CD8-positive, alpha-beta memory T cell (primary cell): ENCODE measurements at places on chromosomes 7 and 10. TPM values are rescaled to one million over a fixed set of nuclear protein-coding genes. Genes with fewer than 3 reads are reported as not detected.
A peak's percentile ranks its signal among the peaks of the same experiment; 100 is the strongest.

DNA sequence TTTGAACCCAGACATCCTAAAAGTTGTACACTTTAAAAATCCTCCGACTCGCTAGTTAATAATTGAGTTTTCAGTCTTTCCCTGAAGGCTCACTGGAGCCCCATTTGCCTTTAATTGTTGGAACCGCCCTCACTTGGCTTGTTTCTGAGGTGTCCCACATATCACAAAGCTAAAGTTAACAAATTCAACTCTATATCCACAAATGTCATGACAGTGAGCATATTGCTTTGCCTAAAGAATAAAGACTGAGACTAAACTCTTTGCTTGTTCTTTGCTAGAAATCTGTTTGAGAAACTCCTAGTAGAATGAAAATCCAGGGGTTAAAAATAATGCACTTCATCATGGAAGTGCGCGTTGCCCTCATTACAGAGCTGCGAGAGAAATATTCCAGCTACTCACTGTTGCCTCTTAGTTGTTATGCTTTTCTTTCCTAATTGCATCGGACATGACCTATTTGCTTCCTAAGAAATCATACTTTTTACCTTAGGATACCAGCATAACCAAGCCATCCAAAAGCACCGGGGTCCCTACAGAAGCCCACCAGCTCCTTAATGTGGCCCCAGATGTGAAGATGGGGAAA is 752 bp downstream of the THSD7A start:
- peaks cover 3% of the 10 kb centered on the region for H3K27me3 ChIP-seq
- no peak overlapping the region for H3K4me3 ChIP-seq
- H3K4me1 ChIP-seq, result no peaks in the 10 kb centered on the region
- DNase-seq, result no peak

DNA sequence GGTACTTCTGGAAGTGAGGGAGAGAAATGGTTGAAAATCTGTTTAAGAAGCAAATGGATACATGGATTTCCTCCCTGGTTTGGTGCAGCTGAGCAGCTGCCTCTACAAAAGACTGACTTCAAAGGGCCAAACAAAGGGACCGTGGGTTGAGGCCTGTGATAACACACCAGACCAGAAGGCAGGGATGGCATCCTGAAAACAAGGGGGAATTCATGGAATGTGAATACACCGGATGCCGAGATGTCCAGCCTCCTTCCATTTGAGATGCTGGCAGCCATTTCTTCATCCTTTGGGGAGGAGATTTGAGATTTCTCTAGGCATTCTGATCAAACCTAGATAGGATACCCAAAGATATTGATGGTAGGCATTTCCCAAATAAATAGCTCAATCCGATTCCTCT is 36.9 kb downstream of the TAF3 start:
- H3K4me1 ChIP-seq, result no peaks in the 10 kb centered on the region
- H3K4me3 ChIP-seq, result no peak overlapping the region
- no peak overlapping the region for H3K27ac ChIP-seq
- no peaks in the 10 kb centered on the region for H3K27me3 ChIP-seq

- no peak overlapping the region for H3K27ac ChIP-seq
- no peak for DNase-seq
- no peaks in the 10 kb centered on the region for H3K36me3 ChIP-seq
Measured at GRCh38 chr7:86916277-86916825, 143.1 kb downstream of the ELAPOR2 start.

The EXOC6 gene
- 10.6 TPM for total RNA-seq

GRCh38 chr7:134548877-134549276 is at the start of gene AKR1B15:
Gene AKR1B15 (plus strand): TSS chr7:134549110. CDS start chr7:134564620, 15,510 bp downstream.
- H3K27me3 ChIP-seq, result no peaks in the 10 kb centered on the region
- no peaks in the 10 kb centered on the region for H3K4me1 ChIP-seq
- no peaks in the 10 kb centered on the region for H3K36me3 ChIP-seq

DNA sequence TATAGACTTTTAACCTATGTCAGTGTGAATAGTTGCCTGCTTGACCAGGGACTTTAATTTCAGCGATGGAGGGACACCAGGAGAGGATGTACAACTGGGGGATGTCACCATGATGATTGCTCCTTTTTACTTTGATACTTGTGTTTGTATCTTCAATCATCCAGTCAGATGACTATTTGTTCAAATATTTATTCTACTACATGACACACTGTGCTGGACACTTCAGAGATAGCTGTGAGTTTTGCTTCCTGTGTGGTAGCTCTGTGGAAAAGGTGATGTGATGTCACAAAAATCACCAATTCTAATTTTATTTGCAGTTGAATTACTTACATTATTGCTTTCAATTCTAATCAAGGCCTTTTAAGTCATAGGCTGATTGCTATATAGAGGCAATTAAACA is 62.7 kb upstream of the CREB5 start:
- no peaks in the 10 kb centered on the region for H3K27me3 ChIP-seq
- no peak for DNase-seq
- no peaks in the 10 kb centered on the region for H3K36me3 ChIP-seq

- no peak overlapping the region for H3K27ac ChIP-seq
- no peaks in the 10 kb centered on the region for H3K36me3 ChIP-seq
- no peak for DNase-seq
Measured at GRCh38 chr10:74816824-74817498, 9.4 kb upstream of the KAT6B start.

- no peaks in the 10 kb centered on the region for H3K27me3 ChIP-seq
- H3K4me3 ChIP-seq, result no peak overlapping the region
- H3K27ac ChIP-seq, result no peak overlapping the region
- no peak for DNase-seq
Measured at GRCh38 chr10:70135684-70136083, 3.1 kb upstream of the AIFM2 start.

DNA sequence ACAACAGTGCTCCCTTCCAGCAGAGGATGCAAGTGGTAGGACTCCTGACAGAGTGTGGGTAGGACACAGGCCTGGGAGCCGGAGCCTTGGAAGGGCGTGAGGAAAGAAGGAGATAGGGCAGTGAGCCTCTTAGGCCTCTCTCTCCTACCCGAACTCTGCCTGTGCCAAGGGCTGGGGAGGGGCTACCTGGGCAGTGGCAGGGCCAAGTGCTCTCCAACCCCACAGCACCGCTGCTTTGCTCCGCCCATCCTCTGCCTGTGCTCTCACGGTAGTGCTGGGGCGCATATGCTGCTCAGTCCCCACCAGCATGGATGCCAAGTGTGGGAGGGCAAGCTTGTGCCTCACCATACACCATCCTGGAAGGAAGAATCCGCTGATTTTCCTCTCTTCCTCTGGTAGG is 7.5 kb downstream of the FAM131B start:
- H3K4me3 ChIP-seq, result no peak overlapping the region
- H3K27me3 ChIP-seq, result no peaks in the 10 kb centered on the region
- no peak overlapping the region for H3K27ac ChIP-seq
- no peaks in the 10 kb centered on the region for H3K4me1 ChIP-seq
- no peak for DNase-seq

The SH2B2 gene
- total RNA-seq, result 1.8 TPM

GRCh38 chr7:106430103-106430502 is 145.3 kb upstream of the NAMPT start:
- H3K4me1 ChIP-seq, result peaks cover 1% of the 10 kb centered on the region
- H3K27me3 ChIP-seq, result no peaks in the 10 kb centered on the region
- no peak overlapping the region for H3K27ac ChIP-seq
- no peak overlapping the region for H3K4me3 ChIP-seq
- DNase-seq, result no peak

The CTAGE4 gene
- total RNA-seq, result 1.8 TPM

The SGCE gene
- 0.70 TPM for total RNA-seq

DNA sequence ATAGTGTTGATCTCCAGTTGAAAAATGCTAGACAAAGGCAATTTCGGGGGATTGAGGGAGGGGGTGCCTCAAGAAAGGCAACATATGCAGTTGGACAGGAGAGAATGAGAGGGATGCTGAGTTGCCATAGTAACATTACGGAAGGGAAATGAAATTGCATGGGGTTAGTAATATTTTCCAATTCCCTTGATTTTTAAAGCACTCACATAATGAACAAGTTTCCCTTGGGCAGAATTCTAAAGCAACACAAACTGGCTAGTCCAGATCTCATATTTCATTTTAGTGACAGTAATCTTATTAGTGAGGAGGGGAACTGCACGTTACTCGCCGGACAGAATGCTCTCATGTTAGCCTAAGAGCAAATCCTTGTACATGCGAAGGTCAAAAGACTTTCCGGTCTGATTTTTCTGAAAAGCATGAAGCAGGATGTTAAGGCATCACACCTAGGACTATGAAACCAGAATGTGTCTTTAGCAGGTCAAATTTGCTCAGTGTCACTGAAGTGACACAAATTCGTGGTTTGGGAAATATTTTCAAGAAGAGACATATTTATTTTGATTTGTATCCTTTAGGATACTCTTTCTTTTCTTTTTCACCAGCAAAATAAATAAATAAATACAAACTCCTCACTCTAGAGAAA is 165.5 kb downstream of the ANK3 start:
- DNase-seq, result no peak
- H3K36me3 ChIP-seq, result no peaks in the 10 kb centered on the region
- no peaks in the 10 kb centered on the region for H3K27me3 ChIP-seq
- no peak overlapping the region for H3K27ac ChIP-seq
- no peak overlapping the region for H3K4me3 ChIP-seq
- H3K4me1 ChIP-seq, result no peaks in the 10 kb centered on the region

The TNS3 gene
- total RNA-seq, result 1.4 TPM

DNA sequence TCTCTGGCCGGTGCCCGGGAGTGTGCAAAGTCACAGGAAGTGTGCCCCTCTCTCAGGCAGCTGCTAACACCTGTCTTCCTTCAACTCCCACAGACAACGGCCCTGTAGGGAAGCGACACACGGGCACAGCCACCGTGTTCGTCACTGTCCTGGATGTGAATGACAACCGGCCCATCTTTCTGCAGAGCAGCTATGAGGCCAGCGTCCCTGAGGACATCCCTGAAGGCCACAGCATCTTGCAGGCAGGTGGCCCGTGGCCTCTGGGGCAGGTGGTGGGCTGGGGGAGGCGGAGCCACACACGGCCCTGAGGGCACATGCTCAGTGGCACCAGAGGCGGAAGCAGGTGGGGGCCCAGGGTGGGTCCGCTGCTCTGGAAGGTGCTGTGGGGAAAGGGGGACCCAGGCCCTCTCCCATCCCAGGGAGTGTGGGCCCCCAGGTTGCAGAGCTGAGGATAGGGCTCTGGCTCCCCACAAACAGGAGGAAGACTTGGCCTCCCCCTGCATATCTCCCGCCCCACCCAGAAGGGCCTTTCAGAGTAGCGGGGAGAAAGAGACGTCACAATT is 6.9 kb downstream of the C10orf105 start:
- H3K4me3 ChIP-seq, result peak overlapping the region; percentile 36
- no peaks in the 10 kb centered on the region for H3K27me3 ChIP-seq
- H3K27ac ChIP-seq, result peak overlapping the region; percentile 66
- peak; percentile 74 for DNase-seq
- H3K36me3 ChIP-seq, result no peaks in the 10 kb centered on the region

The ZCCHC24 gene
- 1.00 TPM for total RNA-seq

DNA sequence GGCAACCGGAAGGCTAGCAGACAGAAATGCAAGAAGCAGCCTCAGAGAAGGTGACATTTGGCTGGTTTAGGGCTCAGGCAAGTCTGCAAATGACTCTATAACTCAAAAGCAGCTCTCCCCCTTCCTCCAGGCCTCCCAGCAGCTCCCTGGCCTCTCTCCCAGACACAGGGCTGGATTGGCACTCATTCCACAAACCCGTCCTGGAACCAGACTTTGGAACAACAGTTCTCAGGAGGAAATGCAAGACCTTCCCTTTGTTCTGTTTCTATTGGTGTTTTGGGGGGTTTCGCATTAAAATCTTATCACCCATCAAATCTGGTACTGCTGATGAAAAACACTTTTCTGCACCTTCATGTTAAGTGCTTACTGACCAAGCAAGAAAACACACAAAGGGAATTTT is 40.3 kb upstream of the EFCAB10 start:
- no peak overlapping the region for H3K27ac ChIP-seq
- no peak for DNase-seq
- no peak overlapping the region for H3K4me3 ChIP-seq
- no peaks in the 10 kb centered on the region for H3K4me1 ChIP-seq

DNA sequence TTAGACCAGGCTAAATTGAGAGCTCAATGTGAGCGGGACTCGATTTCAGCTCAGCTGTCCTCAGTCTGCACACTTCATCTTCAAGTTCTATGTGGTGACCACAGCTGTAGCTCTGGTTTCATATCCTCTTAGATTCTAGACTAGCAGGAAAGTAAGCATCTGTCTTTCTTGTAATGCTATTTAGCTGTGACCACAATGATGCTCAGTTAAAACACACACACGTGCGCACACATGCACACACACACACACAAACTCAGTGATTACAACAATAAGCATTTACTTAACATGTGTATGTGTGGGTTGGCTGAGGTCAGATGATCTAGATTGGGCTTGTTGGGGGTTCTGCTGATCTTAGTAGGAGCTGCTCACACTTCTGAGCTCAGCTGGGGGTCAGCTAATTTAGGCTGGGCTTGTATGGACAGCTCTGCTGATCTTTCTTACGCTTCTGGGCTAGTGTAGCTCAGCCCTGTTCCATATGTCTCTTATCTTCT is 82.5 kb downstream of the ZNF365 start:
- H3K27ac ChIP-seq, result no peak overlapping the region
- peaks cover 17% of the 10 kb centered on the region for H3K4me1 ChIP-seq
- no peak overlapping the region for H3K4me3 ChIP-seq
- no peak for DNase-seq
- H3K36me3 ChIP-seq, result no peaks in the 10 kb centered on the region

DNA sequence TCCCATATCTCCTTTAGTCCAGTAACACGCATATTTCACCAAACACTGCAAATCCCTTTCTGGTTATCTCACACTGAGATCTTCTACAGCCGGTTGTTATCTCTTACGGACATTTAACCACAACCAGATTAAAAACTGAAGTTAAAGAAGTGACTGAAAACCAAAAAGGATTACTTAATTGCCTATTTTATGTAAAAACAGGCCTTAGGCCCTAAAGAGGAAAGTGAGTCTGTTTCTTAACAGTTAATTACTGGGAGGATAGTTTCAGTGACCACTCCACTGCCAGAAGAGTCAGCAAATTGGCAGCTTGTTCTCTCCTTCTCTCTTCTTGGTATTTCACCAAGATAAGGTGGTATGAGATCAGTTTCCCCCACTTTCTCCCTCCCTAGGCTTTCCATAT is 161.9 kb upstream of the MEOX2 start:
- H3K36me3 ChIP-seq, result no peaks in the 10 kb centered on the region
- no peak overlapping the region for H3K4me3 ChIP-seq
- no peaks in the 10 kb centered on the region for H3K27me3 ChIP-seq
- DNase-seq, result no peak
- H3K27ac ChIP-seq, result no peak overlapping the region

The LHFPL3 gene
- total RNA-seq, result not detected
